ENCODE measurements at places on chromosomes 12 and 14.

GRCh38 chr14:74879427-74880182, 2.1 kb upstream of the DLST start:
- no peak for DNase-seq

DNA sequence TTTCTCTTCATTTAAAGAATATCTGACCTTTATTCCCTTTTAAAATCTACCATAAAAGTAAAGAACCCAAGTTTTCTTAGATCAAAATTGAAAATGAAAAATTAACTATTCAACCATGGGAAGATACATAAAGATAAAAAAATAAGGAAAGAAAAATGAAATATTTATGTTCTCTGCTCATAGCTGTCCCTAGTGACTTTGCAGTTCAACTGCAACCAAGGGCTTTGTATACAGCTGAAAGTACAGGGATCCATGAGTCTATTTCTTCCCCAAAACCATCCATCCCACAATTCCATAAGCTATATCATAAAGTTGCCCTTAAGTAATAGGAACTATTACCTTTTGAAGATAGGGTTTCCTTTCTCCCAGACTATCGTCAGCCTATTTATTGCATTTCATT, 113.1 kb downstream of the ITPR2 start:
- no peak for DNase-seq

GRCh38 chr14:94161981-94162380, 12.1 kb upstream of the PPP4R4 start:
- no peak for DNase-seq

DNA sequence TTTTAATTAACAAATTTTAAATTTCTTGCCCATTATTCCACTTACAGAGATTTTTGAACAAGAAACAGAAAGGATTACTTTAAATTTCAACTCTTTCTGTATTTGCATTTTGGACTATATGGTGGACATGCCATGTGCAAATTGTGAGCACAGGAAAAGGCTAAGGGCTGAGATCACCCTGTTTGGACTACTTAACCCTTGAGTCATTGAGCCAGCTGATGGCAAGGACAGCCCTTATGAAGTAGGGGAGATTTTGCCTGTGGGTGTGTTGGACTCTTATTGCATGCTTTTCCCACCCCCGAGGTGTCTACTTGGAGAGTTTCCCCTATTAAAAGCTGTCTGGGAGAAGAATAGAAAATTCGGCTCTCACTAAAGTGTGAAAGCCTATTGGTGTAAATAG, 17.2 kb downstream of the DERA start:
- DNase-seq: no peak
